CD4-positive, alpha-beta T cell treated with Interleukin-12 subunit alpha and Interleukin-12 subunit beta, for 1 hour (primary cell): ENCODE measurements at places on chromosomes 12 and 14.

DNA sequence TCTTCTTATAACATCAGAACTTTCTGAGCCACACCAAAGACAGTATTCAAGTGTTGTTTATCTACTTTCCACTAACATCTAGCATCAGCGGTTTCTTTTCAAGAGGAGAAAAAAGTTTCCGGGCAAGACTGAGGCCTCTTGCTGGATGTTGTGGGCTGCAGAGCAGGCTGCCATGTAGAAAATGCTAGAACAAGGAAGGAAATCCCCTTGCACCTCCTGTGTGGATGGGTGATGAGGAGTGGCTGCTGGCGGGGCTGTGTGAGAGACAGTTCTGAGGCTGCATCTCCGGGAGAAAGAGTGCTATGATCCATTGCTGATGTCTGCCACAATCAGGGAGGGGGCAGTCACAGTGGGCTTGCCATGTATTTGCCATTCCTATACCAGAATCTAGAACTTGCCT lies 37.8 kb upstream of the PPP1CC start:
- DNase-seq = peak; percentile 67

DNA sequence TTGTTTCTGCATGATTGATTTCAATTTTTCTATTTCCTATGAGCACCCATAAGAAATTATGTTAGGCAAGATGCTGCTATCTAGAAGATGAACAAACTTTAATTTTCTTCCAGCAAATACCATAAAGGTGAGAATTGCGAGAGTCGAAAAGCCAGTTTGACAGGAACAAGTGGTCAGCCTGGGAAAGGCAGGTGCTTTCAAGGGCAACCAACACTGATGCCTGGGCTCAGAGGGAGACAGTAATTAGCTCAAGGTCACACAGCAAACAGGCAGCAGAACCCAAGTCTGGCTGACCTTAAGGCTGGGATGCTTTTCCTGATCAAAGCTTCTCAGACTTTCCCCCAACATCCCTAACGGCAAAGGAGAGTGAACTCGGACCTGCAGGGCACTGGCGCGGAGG lies 6.8 kb upstream of the OTUB2 start:
- no peak for DNase-seq

GRCh38 chr12:42915426-42915825 lies 325.9 kb upstream of the PRICKLE1 start:
- DNase-seq = no peak

DNA sequence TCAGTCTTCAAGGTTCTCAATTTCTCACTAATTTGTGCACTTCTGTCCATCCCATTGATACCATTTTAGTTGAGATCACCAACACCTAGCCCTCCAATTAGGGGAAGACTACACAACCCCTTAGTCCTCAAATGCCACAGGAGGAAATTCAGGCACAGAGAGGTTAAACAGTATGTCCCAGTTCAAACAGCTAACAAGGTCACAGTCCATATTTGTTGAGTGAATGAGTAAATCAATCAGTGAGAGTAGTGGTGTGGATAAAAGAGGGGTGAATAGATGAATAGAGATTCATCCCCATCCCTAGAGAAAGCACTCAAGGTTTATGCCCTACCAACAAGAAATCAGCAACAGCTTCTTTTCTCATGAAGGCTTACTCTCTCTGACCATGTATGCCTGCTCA lies 94.2 kb upstream of the RIC8B start:
- no peak for DNase-seq

- DNase-seq = no peak
Measured at GRCh38 chr12:71061451-71061850, 96.3 kb downstream of the TSPAN8 start.

- peak; percentile 34 for DNase-seq
Measured at GRCh38 chr12:96196781-96197180, 2.6 kb downstream of the ELK3 start.

GRCh38 chr12:116319898-116320621 lies 42.6 kb upstream of the MED13L start:
- DNase-seq = no peak

GRCh38 chr14:103657471-103657870 lies 28.5 kb downstream of the KLC1 start:
- DNase-seq = no peak
